Nephron progenitor cell (in vitro differentiated cells): ENCODE measurements at places on chromosomes 4 and X.

GRCh38 chr4:165439981-165440380 is 61.2 kb downstream of the CPE start:
- H3K27ac ChIP-seq = no peak overlapping the region
- H3K36me3 ChIP-seq = no peaks in the 10 kb centered on the region
- no peaks in the 10 kb centered on the region for H3K4me1 ChIP-seq
- no peaks in the 10 kb centered on the region for H3K27me3 ChIP-seq

- peaks cover 24% of the 10 kb centered on the region for H3K4me1 ChIP-seq
- peaks cover 3% of the 10 kb centered on the region for H3K27me3 ChIP-seq
- no peak overlapping the region for H3K4me3 ChIP-seq
- peaks cover 51% of the 10 kb centered on the region for H3K36me3 ChIP-seq
- no peak for DNase-seq
Observed at GRCh38 chr4:151166636-151167035, 67.2 kb downstream of the RPS3A start.

GRCh38 chrX:133523526-133523925 is 108.2 kb upstream of the GPC4 start:
- peaks cover 3% of the 10 kb centered on the region for H3K27me3 ChIP-seq
- H3K36me3 ChIP-seq = no peaks in the 10 kb centered on the region
- no peak overlapping the region for H3K4me3 ChIP-seq
- peaks cover 51% of the 10 kb centered on the region for H3K4me1 ChIP-seq
- DNase-seq = no peak

- H3K4me1 ChIP-seq = no peaks in the 10 kb centered on the region
- peaks cover 13% of the 10 kb centered on the region for H3K27me3 ChIP-seq
- DNase-seq = no peak
- H3K36me3 ChIP-seq = no peaks in the 10 kb centered on the region
Observed at GRCh38 chr4:11436084-11436483, 7.4 kb upstream of the HS3ST1 start.

- peaks cover 3% of the 10 kb centered on the region for H3K27me3 ChIP-seq
- no peak overlapping the region for H3K4me3 ChIP-seq
- no peak overlapping the region for H3K27ac ChIP-seq
- DNase-seq = no peak
Observed at GRCh38 chrX:123818243-123818642, 41.6 kb upstream of the XIAP start.

GRCh38 chr4:142085513-142086292 is 449.3 kb downstream of the IL15 start:
- peaks cover 12% of the 10 kb centered on the region for H3K4me1 ChIP-seq
- H3K4me3 ChIP-seq = no peak overlapping the region
- DNase-seq = no peak
- no peak overlapping the region for H3K27ac ChIP-seq
- no peaks in the 10 kb centered on the region for H3K27me3 ChIP-seq

GRCh38 chrX:152876931-152877840 is 20.7 kb upstream of the ZNF185 start:
- H3K4me1 ChIP-seq = peaks cover 29% of the 10 kb centered on the region
- H3K27me3 ChIP-seq = peaks cover 3% of the 10 kb centered on the region
- no peak overlapping the region for H3K27ac ChIP-seq
- no peak for DNase-seq
- no peak overlapping the region for H3K4me3 ChIP-seq

DNA sequence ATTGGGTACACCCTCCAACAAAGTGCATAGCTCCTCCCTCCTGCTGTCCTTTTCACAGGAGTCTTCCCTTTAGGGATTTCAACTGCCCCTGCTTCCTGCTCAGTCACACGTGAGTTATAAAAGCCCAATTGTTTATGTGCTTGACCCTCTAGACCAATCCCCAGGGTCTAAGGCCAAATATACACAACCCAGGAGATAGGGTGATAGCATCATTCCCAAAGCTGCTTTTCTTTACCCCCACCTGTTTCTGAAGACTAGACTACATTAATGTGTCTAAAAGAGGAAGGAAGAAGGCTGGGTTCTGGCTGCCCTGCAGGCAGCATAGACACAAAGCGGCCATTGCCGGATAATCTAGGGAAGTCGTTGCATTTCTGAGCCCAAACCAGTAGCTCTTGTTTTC is 526.7 kb upstream of the FRG1 start:
- no peaks in the 10 kb centered on the region for H3K27me3 ChIP-seq
- no peak for DNase-seq
- H3K27ac ChIP-seq = no peak overlapping the region
- no peak overlapping the region for H3K4me3 ChIP-seq
- no peaks in the 10 kb centered on the region for H3K36me3 ChIP-seq
- no peaks in the 10 kb centered on the region for H3K4me1 ChIP-seq

GRCh38 chr4:152680988-152681603 is 1.3 kb upstream of the TMEM154 start:
- DNase-seq = no peak
- H3K27me3 ChIP-seq = no peaks in the 10 kb centered on the region
- no peak overlapping the region for H3K4me3 ChIP-seq

DNA sequence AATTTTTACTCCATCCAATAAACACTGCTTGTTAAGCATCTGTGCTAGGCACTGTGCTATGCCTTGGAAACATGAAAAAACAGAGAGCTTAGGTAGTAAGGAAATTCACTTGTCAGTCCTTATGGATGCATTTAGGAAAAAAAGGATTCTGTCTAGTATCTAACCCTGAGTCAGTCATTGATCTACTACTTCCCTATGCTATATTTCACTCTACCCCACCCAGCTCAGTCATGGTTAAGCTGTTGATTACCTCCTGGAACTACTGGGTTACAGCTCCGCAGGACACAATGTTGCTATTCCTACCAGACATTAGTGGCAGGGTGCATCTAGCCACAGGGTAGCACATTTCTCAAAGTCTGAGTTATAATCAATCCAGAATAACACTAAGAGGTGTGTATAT is 2.9 kb upstream of the USP53 start:
- H3K4me1 ChIP-seq = peaks cover 26% of the 10 kb centered on the region
- H3K4me3 ChIP-seq = no peak overlapping the region
- H3K36me3 ChIP-seq = no peaks in the 10 kb centered on the region

DNA sequence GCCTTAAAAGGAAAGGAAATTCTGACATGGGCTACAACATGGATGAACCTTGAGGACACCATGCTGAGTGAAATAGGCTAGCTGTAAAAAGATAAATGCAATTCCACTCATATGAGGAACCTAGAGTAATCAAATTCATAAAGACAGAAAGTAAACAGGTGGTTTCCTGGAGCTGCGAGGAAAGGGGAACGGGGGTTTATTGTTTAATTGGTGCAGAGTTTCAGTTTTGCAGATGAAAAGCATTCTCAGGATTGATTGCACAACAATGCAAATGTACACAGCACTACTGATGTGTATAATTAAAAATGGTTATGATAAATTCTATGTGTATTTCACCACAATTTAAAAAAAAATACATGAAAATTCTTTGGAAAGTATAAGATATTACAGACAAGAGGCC is 24.0 kb downstream of the PLRG1 start:
- no peak for DNase-seq
- H3K36me3 ChIP-seq = no peaks in the 10 kb centered on the region
- H3K4me1 ChIP-seq = no peaks in the 10 kb centered on the region
- peaks cover 7% of the 10 kb centered on the region for H3K27me3 ChIP-seq

- H3K27me3 ChIP-seq = no peaks in the 10 kb centered on the region
- no peaks in the 10 kb centered on the region for H3K4me1 ChIP-seq
- DNase-seq = no peak
- H3K36me3 ChIP-seq = no peaks in the 10 kb centered on the region
Observed at GRCh38 chr4:169909897-169910296, 116.3 kb downstream of the MFAP3L start.

DNA sequence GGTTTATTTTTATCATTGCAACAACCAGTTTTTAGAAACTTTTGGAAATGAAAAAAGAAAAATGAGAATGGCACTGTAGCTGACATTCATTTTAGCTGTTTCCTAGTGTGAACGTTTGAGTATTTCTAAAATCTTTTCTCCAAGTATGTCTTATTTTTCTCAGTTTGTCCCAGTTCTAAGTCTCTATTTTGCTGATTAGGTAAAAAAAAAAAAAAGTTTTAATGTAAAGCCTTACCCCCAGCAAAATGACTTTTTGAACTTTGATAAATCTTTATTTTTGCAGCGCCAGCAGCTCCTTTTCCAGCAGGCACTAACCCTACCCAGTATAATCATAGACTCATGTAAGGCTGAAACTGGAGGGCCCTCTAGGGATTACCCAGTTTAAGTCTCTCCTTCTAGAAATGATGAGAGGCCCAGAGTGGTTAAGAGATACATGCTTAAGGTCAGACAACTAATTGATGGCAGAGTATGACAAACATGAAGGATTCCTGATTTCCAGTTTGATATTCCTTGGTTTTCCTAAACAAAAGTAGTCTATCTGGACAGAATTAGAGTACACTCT is 84.3 kb upstream of the SLC4A4 start:
- H3K36me3 ChIP-seq = no peaks in the 10 kb centered on the region
- peaks cover 4% of the 10 kb centered on the region for H3K4me1 ChIP-seq
- DNase-seq = no peak
- peaks cover 3% of the 10 kb centered on the region for H3K27me3 ChIP-seq

GRCh38 chr4:81509191-81509590 is 37.5 kb upstream of the RASGEF1B start:
- H3K4me3 ChIP-seq = no peak overlapping the region
- peaks cover 3% of the 10 kb centered on the region for H3K27me3 ChIP-seq
- no peak overlapping the region for H3K27ac ChIP-seq
- peaks cover 66% of the 10 kb centered on the region for H3K4me1 ChIP-seq

- H3K4me1 ChIP-seq = no peaks in the 10 kb centered on the region
- H3K27ac ChIP-seq = no peak overlapping the region
- H3K4me3 ChIP-seq = no peak overlapping the region
- DNase-seq = no peak
- no peaks in the 10 kb centered on the region for H3K36me3 ChIP-seq
- peaks cover 2% of the 10 kb centered on the region for H3K27me3 ChIP-seq
Observed at GRCh38 chr4:179662522-179662921, 2220.3 kb upstream of the AGA start.

- no peaks in the 10 kb centered on the region for H3K36me3 ChIP-seq
- no peak overlapping the region for H3K4me3 ChIP-seq
- peaks cover 3% of the 10 kb centered on the region for H3K27me3 ChIP-seq
- no peak for DNase-seq
- H3K27ac ChIP-seq = no peak overlapping the region
- H3K4me1 ChIP-seq = no peaks in the 10 kb centered on the region
Observed at GRCh38 chrX:31508338-31508737, 436.5 kb upstream of the FTHL17 start.
